ENCODE measurements at places on chromosomes 2 and 18. TPM values are rescaled to one million over a fixed set of nuclear protein-coding genes. Genes with fewer than 3 reads are reported as not detected.

- no peak for DNase-seq
Observed at GRCh38 chr2:179432751-179433150, 168.1 kb upstream of the SESTD1 start.

BOLL gene
- total RNA-seq = not detected

AGXT gene
- total RNA-seq = not detected

XDH gene
- total RNA-seq = not detected

SPTBN1 gene
- total RNA-seq = 88.3 TPM

Measured in activated naive CD8-positive, alpha-beta T cell treated with anti-CD3 and anti-CD28 coated beads for 36 hours (primary cell).